ENCODE measurements at places on chromosomes 1 and 21.
A peak's percentile ranks its signal among the peaks of the same experiment; 100 is the strongest.

DNA sequence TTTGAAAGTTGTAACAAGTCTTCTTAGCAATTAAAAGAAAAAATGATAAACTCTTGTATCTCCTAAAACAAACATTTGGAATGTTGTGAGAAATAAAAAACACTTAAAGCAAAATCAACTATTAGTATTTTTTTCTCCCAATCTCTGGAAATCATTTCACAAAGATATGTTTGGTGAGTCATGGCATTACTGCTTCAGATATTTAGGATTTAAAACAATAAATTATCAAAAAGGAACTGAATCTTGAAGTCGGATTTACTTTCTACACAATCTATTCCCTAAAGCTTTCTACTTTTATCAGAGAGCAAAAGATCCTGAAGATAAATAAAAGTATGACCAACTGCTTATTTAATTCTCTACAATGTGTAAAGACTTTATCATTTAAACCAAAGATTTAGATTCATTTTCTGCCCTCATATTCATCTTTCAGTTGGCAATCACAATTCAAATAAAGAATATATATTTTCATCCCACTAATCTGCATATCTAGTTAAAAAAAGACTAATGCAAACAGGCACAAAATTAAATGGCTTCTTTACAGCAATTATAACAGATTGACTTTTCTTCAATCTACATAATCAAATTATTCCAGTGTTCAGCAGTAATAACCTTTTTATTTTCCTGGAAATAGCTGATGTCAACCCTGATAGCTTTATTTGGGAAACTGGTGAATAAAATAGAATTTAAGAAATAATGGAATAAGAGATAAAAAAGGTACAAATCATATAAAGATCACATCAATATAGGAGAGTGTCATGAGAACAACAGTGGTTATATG, 230.0 kb downstream of the COP1 start:
- no peak for DNase-seq

GRCh38 chr1:117695796-117696490, 90.1 kb downstream of the TENT5C start:
- no peak for DNase-seq

GRCh38 chr1:30085811-30086770, 637.3 kb downstream of the MATN1 start:
- DNase-seq: no peak

DNA sequence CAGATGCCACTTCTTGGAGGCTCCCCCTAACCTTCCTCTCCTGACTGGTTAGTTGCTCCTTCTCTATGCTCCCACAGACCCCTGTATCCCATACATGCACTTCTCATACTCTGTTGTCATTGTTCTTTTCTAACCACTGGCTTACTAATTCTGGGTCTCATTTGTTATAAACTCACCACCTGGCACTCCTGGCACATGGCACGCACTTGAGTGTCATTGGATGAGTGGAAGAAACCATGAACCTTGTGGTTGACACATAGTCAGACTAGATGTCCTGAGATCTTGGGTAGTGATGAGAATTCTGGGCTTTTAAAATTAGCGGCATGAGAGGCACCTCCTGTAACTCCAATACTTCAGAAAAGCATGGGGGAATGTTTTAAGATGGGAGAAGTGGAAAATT, 49.3 kb downstream of the TRIM62 start:
- DNase-seq: no peak

GRCh38 chr1:43527111-43527878, 3.4 kb upstream of the PTPRF start:
- DNase-seq: no peak

DNA sequence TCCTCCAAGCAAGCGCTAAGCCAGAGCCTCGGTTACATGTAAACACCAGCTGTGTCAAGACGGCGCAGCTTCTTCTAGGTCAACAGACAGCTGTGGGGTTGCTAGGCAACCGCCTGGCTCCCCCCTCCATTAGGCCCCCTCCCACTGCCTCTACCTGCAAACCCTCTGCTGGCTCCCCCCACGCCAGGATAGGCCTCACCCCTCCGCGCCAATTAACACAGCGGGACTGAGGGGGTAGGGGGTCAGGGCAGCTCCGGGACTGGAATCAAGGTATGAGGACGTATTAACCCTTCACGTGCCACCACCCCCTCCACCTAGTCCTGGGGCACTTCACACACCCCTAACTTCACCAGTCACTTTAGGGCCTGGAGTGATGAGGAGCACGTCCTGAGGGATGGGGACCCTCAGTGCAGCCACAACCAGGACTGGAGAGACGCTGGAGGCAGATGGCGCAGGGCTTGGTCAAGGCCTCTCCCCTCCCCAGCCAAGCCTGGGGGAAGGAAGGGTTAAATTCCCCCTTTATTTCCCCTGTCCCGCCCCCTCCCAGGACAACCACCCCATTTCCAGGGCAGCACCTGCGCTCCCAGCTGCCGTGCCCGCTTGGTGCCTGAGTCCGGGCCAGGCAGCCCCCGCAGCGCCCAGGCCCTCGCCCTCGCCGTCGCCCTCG, 37.4 kb upstream of the WASF2 start:
- DNase-seq: peak; percentile 71

DNA sequence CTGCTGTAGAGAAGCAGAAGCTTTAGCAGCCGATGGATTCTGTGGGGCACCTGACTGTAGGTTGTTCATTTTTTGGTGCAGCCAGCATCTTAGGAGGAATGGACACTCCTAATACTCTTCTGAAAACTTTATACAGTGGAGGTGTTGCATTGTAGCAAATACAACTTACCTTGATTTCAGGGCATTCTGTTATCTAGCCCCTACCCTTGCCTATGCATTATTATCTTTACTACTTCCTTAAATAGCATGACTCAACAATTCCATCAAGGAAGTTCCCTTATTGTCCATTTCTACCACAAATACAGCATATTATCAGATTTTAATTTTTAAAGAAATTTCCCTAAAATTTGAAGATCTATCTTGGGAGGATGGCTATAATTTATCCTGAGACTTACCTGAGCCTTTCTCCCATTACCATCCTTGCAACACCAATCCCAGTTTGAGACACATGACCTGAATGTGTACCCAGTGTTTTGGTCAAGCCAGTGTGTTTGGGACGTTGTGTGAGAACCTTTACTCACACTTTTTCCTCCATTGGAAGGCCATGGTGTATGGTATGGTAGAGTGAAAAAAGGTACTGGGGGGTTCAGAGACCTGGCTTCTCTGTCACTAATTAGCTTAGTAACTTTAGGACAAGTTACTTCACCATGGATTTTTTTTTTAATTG, 9.2 kb downstream of the POU2F1 start:
- DNase-seq: no peak

DNA sequence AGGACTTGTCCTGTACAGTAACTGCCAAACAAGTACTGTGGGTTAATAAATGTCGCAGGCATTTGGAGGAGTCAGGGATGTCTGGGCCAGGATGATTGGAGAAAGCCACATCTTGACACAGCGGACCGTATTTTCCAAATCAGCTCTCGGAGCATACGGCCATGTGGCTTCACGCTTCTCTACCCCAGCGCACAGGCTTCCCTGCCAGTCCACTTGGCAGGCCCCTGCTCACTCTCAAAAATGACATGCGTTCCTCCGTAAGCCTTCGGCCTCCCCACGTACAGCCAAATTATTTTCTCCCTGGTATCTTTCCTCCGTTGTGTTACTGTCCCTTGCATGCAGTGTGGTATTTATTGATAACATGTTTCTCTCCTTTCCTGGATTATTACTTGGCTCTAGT, 7.2 kb upstream of the LRRC38 start:
- no peak for DNase-seq

DNA sequence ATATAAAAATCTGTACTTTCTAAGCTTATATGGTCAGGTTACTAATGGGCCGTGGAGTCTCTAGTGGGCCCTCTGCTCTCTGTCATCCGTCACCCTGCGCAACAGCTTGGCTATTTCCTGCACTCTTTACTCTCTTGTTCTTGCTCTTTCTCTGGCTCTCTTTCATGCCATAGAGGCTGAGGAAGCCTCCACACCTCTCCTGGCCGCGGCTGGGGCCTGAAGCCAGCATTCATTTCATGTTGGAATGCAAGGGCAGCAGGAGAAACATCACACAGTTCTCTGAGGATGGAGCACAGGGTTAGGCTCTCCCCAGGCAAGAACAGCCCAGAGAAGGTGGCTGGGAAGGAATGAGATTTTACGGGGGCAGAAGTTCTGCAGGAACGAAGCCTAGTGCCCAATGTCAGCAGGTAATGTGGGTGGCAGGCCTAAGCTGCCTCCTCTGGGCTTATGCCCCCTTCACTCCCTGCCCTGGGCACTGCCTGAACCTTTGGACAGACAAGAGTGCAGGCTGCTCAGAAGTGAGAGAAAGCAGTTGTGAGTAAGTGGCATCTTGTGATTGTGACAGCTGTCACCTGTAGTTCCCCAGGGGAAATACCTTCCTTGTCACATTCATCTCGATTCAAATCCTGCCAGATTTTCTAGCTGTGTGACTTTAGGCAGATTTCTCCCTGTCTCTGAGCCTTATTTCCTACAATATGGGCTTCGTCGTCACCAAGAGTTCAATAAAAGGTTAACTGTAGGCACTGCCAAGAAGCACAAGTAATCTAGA, 3.6 kb upstream of the FHAD1 start:
- no peak for DNase-seq

DNA sequence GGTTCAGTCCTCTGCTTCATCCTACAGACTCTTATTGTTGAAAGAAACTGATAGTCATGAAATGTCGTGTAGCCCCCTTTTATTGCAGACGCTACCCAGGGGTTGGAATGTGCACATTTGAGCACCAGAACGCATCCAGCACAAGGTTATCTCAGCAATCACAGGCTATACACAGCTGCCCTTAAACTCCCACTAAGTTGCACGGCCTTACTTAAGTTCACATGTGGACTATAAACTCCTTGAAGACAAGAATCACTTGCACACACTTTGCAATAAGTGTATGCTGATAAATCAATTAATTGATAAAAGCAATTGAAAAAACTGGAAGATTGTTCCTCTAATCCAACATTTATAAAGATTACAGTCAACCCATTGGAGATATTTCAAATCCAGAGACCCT, 18.9 kb downstream of the SLC30A10 start:
- DNase-seq: no peak

GRCh38 chr1:39657923-39658485, 13.9 kb downstream of the NT5C1A start:
- DNase-seq: peak; percentile 14

GRCh38 chr1:25712299-25712970, 87.6 kb upstream of the SELENON start:
- no peak for DNase-seq

GRCh38 chr21:32048353-32048752, 175.5 kb downstream of the HUNK start:
- no peak for DNase-seq

DNA sequence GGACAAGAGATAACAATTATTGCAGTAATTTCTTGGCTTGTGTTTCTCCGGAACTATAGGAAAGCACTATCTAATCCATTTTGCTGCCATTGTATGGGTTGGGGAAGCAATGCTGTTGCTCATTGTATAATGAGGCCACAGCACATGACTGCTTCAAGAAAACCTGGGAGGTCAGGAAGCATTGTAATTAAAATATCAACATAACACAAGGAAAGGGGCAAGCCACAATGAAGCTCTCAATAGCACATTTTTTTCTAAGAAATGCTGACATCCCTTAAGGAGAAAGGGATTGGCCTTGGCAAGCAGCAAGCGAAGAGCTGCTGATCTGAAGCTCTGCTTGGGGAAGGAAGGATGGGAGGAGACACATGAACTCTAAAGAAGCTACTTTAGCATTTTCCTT, 44.0 kb downstream of the PLPP3 start:
- no peak for DNase-seq

DNA sequence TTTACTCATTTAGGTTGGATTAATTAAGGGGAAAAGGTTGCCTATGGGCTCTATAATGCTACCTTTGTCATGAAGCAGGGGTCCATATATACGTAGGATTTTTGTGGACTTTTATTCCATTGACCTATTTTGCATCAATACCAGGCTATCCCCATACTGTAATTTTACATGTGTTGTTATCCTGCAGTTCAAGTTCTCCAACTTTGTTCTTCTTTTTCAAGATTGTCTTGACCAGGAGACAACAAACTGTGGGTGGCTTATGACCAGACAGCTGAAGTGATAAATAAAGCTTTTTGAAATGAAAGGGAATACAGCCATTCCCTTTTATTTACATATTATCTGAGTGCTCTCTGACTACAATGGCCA, 345.7 kb downstream of the BARHL2 start:
- DNase-seq: no peak

GRCh38 chr1:231763456-231763855, 136.9 kb downstream of the DISC1 start:
- no peak for DNase-seq

DNA sequence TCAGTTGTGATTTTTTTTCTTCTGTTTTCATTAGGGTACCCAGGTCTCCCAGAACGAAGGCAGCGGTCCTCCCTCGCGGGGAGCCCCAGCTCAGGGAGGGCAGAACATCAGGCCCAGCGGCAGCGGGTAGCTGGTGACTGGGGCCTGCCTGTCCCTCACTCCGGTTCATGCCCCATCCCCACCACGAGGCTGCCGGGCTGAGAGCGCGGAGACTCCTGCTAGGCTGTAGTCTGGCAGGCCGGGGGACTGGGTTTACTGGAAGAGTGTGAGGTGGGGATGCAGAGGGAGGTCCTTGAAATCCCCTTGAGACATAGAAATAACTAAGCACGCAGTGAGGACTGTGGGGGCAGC, 10.5 kb downstream of the BRINP2 start:
- no peak for DNase-seq

DNA sequence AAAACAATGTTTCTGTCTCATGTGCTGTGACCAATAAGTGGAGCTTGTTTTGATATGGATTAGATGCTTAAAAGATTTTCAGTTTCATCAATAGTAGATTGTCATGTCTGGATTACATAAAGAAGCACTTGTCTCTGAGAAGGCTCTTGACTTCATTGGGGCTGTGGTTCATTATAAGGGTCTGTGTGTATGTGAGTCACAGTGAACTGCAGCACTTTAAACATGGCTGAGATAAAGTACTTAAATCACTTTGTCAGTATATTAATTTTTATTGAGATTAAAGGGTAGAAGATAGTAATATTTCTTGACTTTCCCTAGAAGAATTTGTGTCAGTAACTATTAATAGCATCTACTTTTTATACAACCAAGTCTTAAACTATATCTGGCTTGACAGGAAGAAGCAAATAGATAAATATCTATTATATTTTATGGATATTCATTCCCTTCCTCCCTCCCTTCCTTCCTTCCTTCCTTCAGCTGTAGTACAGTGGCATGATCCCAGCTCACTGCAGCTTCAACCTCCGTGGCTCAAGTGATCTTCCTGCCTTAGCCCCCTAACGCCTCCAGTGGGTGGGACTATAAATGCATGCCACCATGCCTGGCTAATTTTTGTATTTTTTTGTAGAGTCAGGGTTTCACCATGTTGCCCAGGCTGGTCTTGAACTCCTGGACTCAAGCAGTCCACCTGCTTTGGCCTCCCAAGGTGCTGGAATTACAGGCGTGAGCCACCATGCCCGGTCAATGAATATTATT, 48.8 kb downstream of the ZFYVE9 start:
- DNase-seq: no peak

Measured in naive B cell (primary cell).